ENCODE measurements at places on chromosomes 4 and X.

DNA sequence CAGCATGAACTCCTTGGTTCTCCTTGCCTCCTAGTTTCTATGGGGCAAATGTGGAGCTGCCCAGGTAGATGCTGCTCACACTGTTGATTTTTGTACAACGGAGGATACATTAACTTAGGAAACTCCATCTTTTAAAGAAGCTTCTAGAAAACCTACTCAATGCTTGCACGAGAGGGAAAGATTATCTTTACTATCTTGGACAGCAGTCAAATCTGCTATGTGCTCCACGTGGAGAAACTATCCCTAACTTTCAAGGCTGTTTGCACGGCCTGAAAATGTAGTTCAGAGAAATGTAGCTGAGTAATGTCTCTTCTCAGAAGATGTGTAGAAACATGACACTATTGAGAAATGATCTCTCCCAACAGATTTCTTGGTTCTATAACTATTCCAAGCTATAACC, 1530.9 kb upstream of the PABPC4L start:
- DNase-seq = no peak

- DNase-seq = no peak
These were observed 326.9 kb downstream of the PCDH19 start for GRCh38 chrX:100083211-100083610.

GRCh38 chr4:93748373-93749291, 79.9 kb upstream of the ATOH1 start:
- DNase-seq = no peak

- no peak for DNase-seq
These were observed 22.4 kb upstream of the MGST2 start for GRCh38 chr4:139643042-139643895.

DNA sequence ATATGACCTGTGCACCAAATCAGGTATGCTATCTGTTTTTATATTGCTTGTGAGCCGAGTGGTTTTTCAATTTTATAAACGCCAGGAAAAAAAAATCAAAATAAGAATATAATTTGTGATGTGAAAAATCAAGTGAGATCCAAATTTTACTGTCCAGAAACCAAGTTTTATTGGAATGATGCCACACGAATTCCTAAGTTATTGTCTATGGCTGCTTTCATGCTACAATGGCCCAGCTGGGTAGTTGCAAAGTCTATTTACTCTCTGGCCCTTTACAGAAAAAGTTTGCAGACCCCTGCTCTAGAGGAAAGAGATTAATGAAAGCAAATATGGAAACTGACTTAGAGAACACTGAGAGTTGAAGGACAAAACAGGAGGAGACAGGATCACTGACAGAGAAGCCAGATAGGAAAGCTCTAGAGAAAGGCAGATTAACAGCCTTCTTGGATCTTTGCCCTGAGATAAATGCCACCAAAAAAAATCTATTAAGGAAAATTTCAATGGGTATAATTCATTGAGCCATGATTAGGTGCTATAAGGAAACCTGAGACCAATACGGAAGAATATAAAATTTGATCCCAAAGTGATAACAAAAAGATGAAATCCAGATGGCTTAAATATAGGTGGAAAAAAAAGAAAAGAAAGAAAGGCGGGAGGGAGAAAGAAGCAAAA, 29.8 kb downstream of the PRSS12 start:
- DNase-seq = no peak

DNA sequence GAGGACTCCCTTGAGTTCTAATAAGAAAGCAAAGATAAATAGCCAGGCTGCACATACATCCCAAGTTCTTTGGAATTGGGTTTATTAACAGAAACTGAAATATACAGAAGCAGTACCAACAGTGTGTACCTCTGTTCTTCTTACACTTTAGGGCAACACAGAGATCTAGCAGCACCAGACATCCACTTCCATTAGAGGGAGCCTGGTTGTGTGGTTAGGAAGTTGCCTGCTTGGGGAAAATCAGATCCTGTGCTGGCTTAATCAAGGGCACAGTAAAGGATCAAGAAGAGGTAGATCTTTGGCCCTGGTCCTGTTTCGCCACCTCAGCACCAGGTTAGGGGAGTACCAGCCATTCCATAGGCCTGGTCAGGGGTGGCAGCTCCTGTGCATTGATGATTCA, 231.1 kb upstream of the ARHGAP24 start:
- DNase-seq = no peak

DNA sequence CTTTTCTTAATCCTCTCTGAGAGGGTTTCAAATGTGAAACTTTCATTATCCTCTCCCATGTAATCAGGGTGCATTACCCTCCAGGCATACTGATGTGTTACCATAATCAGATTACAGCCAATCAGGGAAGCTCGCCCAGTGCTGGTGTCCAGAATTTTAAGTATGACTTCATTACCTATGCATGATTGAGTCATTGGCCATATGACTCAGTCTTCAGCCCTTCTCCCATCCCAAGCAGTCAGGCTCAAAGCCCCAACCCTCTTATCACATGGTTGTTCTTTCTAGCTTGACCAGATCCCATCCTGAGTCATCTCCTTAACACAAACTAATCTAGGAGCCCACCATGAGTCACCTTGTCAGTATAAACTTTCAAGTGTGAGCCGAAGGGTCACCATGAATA, 1668.1 kb upstream of the AGA start:
- no peak for DNase-seq

GRCh38 chr4:987624-988513, 1.0 kb downstream of the IDUA start:
- DNase-seq = no peak

GRCh38 chrX:19627533-19627932, 112.2 kb upstream of the MAP3K15 start:
- no peak for DNase-seq

DNA sequence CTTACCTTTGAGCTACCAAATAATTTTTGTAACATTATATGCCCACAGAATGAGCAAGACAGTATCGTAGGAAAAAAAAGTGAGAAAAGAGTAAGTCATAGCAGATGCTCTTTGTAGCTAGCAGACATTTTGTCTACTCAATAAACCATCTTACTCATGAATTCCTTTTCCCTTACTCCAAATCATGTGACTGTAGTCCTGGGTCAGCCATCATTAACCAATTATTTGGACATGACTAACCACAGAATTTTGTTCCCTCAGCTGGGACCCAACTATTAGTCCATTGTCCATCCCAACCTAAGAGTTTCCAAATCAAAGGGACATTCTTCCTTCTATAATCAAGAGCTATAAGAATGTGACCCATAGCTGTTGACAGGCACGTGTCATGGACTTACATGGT, 11.4 kb downstream of the UBE2D3 start:
- DNase-seq = no peak

DNA sequence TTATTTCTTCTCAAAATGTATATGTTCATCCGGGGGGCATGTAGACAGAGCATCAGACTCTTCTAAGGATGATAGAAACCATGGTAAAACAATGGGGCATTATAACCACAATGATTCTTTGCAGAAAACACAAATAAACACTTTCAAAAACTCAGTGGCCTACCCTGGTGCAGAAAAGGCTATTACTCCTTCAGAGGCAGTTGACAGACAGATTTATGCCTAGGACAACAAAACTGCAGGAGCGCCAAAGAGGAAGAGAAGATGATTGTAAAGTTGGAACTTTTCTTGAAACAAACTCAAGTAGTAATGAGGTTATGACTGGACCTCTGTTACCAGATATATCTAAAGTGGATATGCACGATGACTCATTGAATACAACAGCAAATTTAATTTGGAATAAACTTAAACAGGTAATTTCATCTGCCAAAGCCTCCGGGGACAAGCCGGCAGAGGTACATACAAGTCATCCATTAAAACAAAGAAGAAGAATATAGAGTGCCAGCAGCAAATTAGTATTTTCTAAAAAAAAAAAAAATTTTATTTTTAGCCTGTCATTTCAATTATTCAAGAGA, 1068.4 kb upstream of the INTU start:
- DNase-seq = no peak

DNA sequence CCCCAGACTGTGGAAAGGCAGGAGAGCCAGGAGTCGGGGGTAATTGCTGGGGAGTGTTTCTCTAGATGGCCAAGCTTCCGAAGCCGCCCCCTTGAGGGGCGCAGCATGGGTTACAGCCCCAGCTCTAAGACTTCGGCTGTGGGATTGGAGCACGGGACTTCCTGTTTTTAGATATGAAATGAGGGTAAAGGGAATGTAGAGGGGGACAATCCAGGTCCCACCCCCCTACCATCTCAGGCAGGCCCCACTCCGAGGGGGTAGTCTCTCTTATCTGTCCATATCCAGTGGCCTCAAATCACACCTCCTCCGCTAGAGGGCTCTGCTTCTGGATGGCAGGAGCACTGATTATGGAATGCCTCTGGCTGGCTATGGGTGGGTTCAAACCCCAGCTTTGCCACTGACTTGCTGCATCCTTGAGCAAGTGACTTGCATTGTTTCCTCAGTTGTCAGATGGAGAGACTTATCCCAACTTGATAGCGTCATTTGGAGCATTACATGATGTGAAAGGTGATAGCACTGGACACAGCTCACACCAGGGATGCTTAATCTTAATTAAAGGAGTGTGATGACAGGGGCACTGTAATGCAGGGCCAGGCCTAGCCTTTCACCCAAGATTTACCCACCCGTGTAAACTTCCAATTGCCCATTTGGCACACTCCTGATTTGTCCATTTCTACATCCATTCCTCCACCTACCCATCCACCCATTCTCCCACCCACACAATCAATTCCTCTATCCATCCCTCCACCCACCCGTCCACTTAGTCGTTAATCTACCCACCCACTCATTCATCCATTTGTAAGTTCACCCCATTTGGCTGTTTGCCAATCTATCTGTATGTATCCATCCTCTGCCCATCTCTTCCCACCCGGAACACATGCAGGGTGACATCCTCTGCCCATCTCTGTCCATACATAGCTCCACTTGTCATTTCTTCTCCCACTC, 848 bp upstream of the KCND1 start:
- DNase-seq = no peak

GRCh38 chr4:119116925-119117900, 18.4 kb upstream of the MYOZ2 start:
- DNase-seq = no peak

DNA sequence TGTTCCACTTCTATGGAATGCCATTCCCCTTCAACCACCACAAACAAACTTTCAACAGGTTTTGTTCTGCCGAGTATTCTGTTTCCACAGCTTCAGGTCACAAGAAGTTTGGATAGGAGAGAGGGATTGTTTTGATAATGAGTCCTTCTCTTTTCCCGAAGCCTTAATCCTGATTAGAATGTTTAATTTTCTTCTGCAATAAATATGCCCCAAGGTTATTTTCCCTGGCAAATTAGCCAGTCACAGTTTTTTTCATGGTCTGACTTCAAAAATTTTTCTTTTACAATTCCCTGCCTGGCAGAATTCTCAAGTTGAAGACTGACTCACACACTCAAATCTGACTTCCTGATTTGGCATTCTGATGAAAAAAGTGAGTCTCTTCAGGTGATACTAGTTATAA, 33.1 kb upstream of the EDNRA start:
- no peak for DNase-seq

DNA sequence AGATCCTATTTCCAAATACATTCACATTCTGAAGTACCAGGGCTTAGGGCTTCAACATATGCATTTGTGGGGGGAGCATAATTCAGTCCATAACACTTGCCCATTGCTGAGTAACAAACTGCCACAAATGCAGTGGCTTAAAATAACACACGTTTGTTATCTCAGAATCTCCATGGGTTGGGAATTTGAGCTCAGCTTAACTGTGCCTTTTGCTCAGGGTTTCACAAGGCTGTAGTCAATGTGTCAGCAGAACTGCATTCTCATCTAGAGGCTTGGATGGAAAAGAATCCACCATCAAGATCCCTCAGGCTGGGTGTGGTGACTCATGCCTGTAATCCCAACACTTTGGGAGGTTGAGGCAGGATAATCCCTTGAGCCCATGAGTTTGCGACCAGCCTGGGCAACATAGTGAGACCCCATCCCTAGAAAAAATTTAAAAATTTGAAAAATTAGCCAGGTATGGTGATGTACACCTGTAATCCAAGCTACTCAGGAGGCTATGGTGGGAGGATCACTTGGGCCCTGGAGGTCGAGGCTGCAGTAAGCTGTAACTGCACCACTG, 25.8 kb upstream of the TBL1X start:
- no peak for DNase-seq

DNA sequence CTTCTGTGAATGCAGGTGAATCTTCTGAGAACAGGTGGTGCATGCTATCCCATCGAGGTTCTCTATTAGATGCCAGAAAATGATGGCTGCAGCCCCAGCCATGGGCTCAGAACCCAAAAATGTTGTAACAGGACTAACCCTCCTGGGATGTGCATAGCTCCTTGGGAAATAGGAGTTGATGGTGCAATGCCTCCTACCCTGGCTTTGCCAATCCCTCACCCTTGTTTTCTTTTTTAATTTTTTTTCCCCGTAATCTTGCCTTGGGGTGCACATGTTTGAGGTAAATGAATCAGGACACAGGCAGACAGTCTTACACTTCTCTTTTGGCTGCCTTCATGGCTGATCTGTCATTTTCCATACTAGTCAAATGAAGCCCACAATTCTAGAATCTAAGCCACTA, 96.6 kb downstream of the KIT start:
- no peak for DNase-seq
